Thyroid gland (tissue), 4 donors: ENCODE measurements at places on chromosomes 2 and 18.

GRCh38 chr2:143686585-143687164 lies 557.5 kb downstream of the ARHGAP15 start:
- DNase-seq, result no peak

DNA sequence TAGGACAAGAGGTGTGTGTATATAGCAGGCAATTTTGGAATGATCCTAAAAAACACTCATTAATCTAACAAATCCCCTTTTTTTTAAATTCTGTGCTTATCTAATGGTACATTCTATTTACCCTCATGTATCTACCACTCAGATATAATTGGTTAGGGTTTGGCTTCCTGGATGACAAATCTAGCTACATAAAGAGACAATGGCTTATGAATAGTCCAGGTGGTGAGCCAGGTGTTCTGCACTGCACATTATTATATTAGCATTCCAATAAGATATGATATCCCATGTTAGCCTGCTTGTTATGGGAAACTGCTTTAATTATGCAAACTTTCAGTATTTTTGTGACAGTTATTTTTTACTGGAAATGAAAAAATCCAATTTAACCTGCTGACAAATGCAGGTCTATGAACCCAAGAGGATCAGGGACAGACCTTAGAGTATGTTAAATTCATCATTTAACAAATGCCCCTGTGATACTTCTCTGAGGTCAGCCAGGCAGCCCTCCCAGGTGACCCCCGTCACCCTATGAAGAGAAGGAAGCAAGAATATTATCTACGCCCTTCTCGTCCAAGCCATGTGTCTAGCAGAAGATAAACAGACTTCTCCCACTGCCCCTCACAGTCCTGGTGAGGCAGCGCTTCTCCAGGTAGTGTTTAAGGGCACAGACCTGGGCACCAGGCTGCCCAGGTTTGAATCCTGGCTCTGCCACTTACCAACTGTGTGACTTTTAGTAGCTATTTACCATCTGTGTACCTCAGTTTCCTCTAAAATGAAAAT lies 83.0 kb downstream of the ADD2 start:
- DNase-seq, result no peak

GRCh38 chr2:241445426-241445825 lies 63.0 kb downstream of the STK25 start:
- no peak for DNase-seq

- DNase-seq, result no peak
These were observed 10.5 kb upstream of the DCTN1 start for GRCh38 chr2:74390606-74391005.

GRCh38 chr2:1701556-1702185 lies 42.6 kb downstream of the PXDN start:
- DNase-seq, result peak; percentile 47

DNA sequence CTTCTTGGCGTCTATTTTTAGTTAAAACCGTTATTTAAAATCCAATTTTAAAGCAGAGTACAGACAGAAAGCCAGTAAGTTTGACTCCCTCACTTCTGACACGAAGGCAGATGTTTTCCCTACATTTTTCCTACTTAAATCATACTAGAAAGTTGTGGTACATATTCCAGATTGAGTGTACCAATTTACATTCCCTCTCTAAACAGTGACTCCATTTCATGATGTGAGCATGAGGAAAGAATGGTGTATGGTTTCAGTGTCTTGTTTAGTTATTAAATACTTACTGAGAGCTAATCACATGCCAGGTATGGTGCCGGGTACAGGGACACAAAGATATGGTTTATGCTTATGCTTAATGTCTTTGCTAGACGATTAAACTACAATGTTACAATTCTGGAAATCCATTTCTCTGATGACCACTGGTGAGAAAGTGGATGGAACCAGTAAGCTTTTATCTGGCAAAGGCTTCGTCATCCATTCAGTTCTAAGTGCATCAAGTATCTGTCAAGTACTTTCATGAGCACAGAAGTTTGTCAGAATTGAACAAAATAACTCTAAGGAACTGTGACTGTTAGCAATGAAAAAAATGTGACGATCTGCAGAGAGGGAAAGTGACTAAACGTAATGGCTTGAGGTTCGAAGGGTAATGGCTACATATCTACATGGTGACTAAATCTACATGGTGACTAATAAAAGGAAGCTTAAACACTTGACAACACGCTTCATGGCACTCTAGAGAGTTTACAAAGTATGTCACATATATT lies 25.7 kb downstream of the MAP4K3 start:
- no peak for DNase-seq
